Breast epithelium (tissue), 4 donors: ENCODE measurements at places on chromosomes 12 and 14.
A peak's percentile ranks its signal among the peaks of the same experiment; 100 is the strongest.

DNA sequence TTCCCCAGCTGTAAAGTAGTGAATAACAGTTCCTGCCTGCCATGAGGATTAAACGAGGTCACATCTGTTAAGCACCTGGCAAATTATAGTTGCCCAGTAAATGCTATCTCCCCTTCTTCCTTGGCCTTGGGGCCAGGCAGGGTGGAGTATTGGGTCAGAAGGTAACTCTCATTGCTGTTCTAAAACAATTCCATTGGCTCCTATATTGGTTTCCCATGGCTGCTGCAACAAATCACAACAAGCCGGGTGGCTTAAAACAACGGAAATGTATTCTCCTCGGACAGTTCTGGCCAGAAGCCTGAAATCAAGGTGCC is 31.9 kb downstream of the MMAB start:
- no peaks in the 10 kb centered on the region for H3K36me3 ChIP-seq
- H3K27me3 ChIP-seq: no peaks in the 10 kb centered on the region
- H3K4me3 ChIP-seq: no peak overlapping the region

DNA sequence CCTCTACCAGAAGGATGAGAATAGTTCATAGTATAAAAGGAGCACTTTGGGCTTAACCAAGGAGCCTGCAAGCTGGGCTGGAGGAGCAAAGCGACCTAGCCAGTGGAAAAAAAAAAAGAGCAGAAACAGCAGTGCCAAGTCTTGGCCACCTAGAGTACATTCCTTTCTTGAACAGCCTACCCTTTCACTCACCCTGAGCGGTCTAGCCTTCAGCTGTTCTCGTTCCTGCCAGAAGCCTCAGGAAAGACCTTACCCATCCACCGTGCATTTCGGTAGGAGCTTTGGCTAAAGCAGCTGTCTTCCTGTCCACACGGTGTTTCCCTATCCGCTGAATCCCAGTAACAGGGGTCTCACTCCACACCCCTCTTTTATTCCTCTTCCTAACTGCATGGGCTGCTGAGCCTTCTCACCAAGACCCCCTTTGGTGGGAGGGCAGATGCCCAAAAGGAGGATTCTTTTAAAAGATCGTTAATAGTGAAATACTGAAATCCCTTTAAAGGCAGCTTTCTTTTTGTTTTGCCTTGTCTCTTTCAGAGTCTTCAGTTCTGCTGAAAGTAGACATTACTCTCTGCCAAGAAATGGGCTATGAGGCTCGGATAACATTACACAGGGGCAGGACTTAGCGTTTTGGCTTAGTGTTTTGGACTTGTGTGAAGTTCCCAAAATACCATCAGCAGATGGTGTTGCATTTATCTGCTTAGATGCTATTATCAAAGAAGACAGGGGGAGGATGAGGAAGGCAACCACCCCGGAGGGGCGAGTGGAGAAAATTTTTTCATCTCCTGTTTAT is 88.5 kb upstream of the METAP2 start:
- H3K4me3 ChIP-seq: peak overlapping the region; percentile 67
- H3K4me1 ChIP-seq: peaks cover 3% of the 10 kb centered on the region
- H3K36me3 ChIP-seq: no peaks in the 10 kb centered on the region
- no peak for DNase-seq

DNA sequence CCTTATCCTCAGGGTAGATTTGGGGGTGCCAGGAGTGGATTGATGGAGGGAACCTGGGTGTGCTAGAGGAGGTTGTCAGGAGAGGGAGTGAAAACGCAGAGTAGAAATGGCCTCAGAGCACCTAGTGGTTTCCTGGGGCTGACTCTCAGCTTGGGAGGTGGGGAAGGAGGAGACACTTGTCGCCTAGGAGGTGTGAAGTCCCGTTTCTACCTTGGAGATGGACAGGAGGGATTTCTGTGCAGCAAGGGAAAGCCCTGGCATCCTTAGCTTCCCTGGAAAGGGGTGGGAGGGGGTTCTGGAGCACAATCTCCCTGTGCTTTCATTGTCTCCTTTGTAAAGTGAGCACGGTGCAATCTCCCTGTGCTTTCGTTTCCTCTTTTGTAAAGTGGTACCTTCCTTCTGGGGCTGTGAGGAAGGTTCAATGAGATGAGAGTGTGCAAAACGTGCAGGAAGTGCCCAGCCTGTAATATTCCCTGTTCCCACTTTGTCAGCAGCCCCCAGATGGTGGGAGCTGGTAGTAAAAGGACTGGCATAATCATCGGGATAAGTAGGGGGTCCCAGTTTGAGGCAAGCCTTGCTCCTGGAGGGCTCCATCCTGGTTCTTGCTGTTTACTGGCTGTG is 1.6 kb downstream of the OAS3 start:
- no peaks in the 10 kb centered on the region for H3K36me3 ChIP-seq
- no peak for DNase-seq
- no peak overlapping the region for H3K27ac ChIP-seq
- peak overlapping the region; percentile 23 for H3K4me3 ChIP-seq
- H3K27me3 ChIP-seq: no peaks in the 10 kb centered on the region

DNA sequence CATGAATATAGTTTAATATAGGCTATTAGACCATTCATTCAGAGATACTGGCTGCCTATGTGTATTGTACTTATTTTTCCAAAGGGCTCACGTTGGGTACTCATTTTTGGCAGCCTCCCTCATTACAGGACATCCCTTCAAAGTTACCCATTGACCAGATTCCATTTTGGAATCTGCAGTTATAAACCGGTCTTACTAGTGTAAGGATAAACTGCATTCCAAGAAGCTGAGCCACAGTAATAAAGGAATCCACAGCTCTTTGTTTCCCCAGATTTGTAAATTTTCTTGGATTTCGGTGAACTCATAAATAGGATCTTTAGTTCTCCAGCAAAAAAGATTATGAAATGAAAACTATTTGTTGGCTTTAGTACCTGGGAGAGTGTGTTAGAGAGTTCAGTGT is 18.9 kb upstream of the CFL2 start:
- no peaks in the 10 kb centered on the region for H3K36me3 ChIP-seq
- DNase-seq: no peak
- no peak overlapping the region for H3K4me3 ChIP-seq
- no peaks in the 10 kb centered on the region for H3K4me1 ChIP-seq

DNA sequence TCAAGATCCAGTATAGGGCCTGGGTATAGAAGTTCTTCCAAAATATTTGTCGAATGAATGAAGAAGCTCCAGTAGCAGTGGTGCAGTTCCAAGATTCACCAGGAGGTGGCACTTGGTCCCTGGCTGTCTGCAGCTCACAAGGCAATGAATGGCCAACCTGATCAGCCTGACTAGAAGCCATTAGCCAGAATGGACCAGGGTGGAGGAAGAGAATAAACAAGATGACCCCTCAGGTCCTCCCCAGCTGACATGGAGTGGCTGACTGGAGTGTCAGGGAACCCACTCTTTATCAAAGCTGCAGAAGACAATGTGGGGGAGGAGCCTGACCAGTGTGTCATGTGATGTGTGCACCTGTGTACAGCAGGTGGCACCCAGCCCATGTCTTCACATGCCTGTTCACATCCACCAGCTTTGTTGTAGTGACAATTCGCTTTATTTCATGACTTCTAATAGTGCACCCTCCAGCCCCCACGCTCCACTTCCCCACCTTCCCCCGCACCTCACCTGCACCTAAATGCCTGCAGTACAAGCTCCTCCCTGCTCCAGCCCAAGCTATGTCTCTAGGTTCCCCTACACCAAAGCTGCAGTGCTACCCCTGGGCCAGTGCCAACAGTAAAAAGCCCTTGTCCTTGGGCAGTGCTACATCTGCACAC is 3.0 kb downstream of the LTBP2 start:
- peak overlapping the region; percentile 83 for H3K4me3 ChIP-seq
- H3K27ac ChIP-seq: no peak overlapping the region
- no peaks in the 10 kb centered on the region for H3K36me3 ChIP-seq
- peak; percentile 85 for DNase-seq
- H3K4me1 ChIP-seq: no peaks in the 10 kb centered on the region
- H3K27me3 ChIP-seq: no peaks in the 10 kb centered on the region

DNA sequence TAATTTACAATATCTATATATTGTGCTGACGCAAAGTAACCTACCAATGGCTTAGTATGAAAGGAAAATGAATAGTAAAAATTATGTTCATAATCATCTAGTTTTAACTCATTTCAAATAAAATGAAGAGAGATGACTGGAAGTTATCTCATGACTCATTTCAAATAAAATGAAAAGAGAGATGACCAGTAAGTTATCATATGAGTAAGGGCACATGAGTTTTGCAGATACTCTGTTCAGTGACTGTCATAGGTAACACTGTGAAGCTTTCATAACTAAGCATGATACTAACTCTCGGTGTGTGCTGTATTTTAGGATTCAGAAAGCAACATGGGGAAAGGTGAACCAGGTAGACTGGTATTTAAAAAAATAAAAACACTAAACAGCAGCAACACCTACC is 364.5 kb upstream of the DIO2 start:
- no peaks in the 10 kb centered on the region for H3K4me1 ChIP-seq
- no peak overlapping the region for H3K4me3 ChIP-seq
- H3K36me3 ChIP-seq: no peaks in the 10 kb centered on the region
- no peaks in the 10 kb centered on the region for H3K27me3 ChIP-seq
- H3K27ac ChIP-seq: no peak overlapping the region
- DNase-seq: no peak

- H3K4me1 ChIP-seq: no peaks in the 10 kb centered on the region
- H3K36me3 ChIP-seq: no peaks in the 10 kb centered on the region
- no peaks in the 10 kb centered on the region for H3K27me3 ChIP-seq
- H3K4me3 ChIP-seq: no peak overlapping the region
- no peak for DNase-seq
- no peak overlapping the region for H3K27ac ChIP-seq
Measured at GRCh38 chr12:114063435-114063834, 97.3 kb upstream of the RBM19 start.

- no peak overlapping the region for H3K4me3 ChIP-seq
- no peaks in the 10 kb centered on the region for H3K27me3 ChIP-seq
- peak overlapping the region; percentile 79 for H3K27ac ChIP-seq
- DNase-seq: no peak
Measured at GRCh38 chr14:54711812-54712464, 145.0 kb downstream of the SAMD4A start.

- no peak for DNase-seq
- H3K4me1 ChIP-seq: no peaks in the 10 kb centered on the region
- no peak overlapping the region for H3K27ac ChIP-seq
- H3K27me3 ChIP-seq: no peaks in the 10 kb centered on the region
- H3K4me3 ChIP-seq: no peak overlapping the region
Measured at GRCh38 chr14:89292579-89293313, 124.3 kb downstream of the FOXN3 start.

- DNase-seq: no peak
- no peak overlapping the region for H3K27ac ChIP-seq
- no peak overlapping the region for H3K4me3 ChIP-seq
- no peaks in the 10 kb centered on the region for H3K27me3 ChIP-seq
- no peaks in the 10 kb centered on the region for H3K36me3 ChIP-seq
Measured at GRCh38 chr14:22477569-22478194, 111.3 kb downstream of the DAD1 start.

DNA sequence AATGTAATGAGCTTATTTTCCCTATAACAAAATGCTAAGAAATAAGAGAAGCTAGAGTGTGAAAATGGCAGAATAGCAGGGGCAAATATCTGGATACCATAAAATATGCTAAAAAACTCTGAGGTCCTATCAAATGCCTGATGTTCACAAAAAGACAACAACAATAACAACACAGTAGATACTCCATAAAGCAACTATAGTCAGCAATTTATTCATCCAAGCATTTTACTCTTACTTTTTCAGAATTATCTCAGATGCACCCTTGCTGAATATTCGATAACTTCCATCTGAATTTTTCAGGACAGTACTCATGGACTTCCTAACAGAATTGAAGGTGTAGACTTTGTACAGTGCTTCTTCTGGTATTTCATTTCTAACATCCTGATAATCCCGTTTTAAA is 88.9 kb downstream of the ATP2B1 start:
- H3K36me3 ChIP-seq: peaks cover 5% of the 10 kb centered on the region
- H3K4me3 ChIP-seq: no peak overlapping the region
- no peaks in the 10 kb centered on the region for H3K27me3 ChIP-seq
- H3K27ac ChIP-seq: no peak overlapping the region
- no peaks in the 10 kb centered on the region for H3K4me1 ChIP-seq
